Left cardiac atrium (tissue), 4 donors: ENCODE measurements at places on chromosomes 16 and 17.

DNA sequence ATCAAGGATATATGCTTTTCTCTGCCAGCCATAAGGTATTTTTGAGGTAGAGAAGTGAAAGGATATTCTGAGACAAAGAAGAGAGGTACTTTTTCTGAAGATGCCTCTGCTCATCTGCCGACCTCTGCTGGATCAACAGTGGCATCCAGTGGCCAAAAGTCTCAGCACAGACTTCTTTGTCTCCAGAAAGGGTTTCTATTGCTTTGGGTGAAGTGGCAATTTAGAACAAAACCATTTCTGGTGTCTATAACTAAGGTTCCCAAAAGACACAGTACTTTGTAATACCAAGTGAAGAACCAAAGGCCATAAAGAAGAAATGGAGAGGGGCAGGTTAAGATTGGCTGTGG, 155.2 kb upstream of the C17orf78 start:
- DNase-seq: no peak

DNA sequence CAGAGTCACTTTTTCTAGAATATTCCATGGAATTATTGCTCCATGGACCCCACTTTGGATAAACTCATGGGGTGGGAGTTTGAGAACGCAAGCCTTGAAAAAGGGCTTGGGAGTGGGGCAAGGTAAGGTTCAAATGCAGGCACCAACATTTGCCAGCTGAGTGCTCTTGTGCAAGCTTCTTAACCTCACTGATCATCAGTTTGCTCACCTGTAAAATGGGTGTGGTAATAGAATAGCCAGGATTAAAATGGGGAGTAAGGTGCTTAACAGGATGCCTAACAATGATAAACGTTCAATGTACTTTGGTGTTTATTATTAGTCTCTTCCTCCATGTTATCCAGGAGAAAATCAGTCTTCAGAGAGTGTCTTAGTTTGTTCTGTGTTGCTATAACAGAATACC, 39.0 kb downstream of the CACNG5 start:
- no peak for DNase-seq

GRCh38 chr17:17970699-17971430, 1.3 kb downstream of the TOM1L2 start:
- no peak for DNase-seq

DNA sequence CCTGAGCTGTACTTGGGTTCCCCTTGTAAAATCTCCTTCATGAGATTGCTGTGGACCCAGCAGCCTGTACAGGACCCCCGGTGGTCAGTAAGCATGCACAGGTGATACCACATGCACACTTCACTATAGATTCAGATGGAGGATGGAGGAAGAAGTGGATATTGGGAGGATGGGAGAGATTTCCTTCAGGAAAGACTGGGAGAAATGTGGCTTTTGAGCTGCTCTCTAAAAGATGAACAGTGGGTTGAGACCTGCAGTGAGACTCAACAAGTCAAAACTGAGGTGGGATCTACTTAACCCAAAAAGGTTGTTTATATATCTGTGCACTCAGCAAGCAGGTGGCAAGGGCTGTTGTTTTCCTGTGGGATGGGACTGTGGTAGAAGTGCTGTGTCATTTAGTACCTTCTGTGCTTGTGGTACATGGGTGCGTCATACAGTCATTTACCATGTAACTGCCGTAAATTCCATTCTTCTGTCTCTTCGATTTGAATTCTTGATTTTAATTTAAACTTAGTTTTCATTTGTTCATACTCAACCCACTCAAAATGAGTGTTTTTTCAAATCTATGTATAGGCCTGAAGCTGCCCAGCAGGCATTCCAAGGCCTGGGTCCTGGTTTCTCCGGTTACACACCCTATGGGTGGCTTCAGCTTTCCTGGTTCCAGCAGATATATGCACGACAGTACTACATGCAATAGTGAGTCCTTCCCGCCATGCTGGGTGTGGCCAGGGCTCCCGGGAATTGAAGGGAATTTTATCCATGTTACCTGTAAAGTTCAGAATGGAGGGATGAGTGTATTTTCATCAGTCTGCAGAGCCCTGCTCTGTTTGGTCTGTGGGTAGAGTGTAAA, 6.9 kb downstream of the HERPUD1 start:
- no peak for DNase-seq

- peak; percentile 56 for DNase-seq
These were observed 77.0 kb downstream of the MRC2 start for GRCh38 chr17:62704381-62704971.

- DNase-seq: no peak
These were observed 193.3 kb downstream of the IRX3 start for GRCh38 chr16:54093281-54093680.

- peak; percentile 40 for DNase-seq
These were observed 157.0 kb downstream of the CPPED1 start for GRCh38 chr16:12646490-12647274.

- DNase-seq: no peak
These were observed 2.9 kb downstream of the KRT39 start for GRCh38 chr17:40963838-40964237.

GRCh38 chr17:57619061-57619937, 125.8 kb downstream of the CCDC182 start:
- no peak for DNase-seq

DNA sequence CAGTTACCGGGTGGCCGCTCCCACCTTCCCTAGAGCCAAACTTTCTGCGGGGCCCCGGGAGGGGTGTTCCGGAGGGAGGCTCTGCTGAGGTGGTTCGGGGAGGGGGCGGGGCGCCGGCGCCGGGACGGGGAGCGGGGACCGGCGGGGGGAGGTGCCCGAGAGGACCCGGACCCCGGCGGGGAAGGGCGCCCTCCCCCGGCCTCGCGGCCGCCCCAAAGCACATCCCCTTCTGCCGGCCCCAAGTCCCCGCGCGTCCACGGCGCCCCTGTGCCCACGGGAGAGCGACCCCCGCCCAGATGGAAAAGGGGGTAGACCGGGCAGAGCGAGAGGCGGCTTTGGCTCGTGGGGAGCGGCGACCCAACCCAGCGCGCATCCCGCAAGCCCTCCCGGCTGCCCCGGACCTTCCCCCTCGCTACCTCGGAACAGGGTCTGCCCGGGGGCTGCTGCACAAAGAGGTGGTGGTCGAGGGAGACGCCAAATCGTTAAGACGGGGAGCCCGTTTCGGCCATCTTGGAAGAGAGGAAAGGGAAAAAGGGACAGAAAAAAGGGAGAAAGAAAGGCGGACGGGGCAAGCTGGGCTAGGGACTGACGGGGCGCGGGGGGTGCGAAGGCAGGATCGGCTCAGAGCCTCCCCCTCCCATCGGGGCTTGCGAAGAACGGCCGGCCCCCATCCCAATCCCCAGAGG, 530 bp downstream of the PCGF2 start:
- DNase-seq: peak; percentile 74

DNA sequence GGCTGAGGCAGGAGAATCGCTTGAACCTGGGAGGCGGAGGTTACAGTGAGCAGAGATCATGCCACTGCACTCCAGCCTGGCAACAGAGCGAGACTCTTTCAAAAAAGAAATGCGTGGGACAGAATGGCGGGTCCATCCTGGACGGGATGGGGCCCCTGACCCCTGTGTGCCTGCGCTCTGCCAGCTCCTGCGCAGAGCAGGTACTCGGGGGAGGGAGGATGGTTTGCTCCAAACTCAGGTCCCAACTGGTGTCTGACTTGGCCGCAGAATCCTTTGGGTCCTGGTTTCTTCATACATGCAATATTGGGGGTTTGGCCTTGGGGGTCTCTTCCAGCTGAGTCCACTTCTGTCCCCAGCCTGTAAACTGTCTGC, 10.4 kb downstream of the CHMP6 start:
- DNase-seq: no peak

DNA sequence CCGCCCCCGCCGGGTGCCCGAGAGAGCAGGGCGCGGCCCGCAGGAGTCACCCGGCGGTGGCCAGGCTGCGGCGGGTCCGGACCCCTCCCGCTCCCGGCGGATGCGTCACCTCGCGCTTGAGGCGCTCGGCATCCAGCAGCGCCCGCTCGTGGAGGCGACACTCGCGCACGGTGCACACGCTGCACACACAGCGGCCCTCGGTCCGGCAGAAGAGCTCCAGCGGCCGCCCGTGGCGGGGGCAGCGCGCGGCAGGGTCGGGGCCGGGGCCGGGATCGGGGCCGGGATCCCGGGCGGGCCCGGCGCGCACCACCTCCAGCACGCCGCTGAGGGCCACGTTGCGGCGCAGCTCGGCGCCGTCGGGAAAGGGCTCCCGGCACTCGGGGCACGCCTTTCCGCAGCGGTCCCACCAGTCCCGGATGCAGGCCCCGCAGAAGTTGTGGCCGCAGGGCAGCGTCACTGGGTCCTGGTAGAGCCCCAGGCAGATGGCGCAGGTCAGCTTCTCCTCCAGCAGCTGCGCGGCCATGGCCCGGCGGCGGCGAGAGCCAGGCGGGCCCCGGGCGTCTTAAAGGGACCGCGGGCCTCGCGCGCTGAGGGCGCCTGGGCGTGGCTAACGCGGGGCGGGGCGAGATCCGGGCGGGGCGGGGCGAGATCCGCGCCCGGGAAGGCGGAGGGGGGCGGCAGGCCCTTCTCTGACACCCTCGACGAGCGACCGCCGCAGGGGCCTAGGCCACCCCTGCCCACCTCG, at the start of gene TRIM65:
TSS of gene TRIM65 (minus strand) at position 537 of the 745 bp plus-strand sequence. CDS start at position 523, 14 bp downstream.
- DNase-seq: peak; percentile 92

DNA sequence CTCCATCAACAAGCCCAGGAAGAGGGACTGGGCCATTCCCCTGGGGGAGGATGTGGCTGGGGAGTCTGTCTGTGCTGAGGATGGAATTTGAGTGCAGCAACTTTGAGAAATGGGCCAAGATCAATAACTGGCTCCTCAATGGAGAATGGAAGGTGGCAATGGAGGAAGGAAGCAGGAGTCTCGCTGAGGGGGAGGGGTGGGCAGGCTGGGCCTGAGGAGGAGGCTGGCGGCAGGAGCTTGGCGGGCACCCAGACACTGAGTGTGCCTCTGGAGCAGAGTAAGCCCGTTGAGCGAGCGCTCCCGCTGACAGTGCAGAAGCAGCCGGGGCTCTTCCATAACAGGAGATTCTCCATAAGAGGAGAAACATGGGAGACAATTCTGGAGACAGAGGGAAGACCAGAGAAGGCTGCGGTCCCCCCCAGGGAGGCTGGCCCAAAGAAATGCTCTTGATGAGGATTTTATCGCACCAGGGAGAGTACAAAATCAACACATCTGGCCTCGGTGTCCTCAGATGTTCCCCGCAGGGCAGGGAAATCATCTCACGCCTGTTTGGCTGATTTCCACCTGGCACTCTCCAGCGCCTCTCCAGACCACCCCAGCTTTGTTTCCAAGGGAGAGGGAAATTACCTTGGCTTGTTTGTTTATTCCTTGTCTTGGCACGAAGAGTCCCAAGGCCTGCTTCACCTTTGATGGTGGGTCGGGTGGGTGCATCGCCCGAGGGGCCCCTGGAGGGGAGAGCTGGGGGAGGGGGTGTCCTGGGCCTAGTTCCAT, 2.8 kb upstream of the MMP15 start:
- peak; percentile 87 for DNase-seq

GRCh38 chr16:85557971-85558657, 55.0 kb upstream of the GSE1 start:
- DNase-seq: no peak

DNA sequence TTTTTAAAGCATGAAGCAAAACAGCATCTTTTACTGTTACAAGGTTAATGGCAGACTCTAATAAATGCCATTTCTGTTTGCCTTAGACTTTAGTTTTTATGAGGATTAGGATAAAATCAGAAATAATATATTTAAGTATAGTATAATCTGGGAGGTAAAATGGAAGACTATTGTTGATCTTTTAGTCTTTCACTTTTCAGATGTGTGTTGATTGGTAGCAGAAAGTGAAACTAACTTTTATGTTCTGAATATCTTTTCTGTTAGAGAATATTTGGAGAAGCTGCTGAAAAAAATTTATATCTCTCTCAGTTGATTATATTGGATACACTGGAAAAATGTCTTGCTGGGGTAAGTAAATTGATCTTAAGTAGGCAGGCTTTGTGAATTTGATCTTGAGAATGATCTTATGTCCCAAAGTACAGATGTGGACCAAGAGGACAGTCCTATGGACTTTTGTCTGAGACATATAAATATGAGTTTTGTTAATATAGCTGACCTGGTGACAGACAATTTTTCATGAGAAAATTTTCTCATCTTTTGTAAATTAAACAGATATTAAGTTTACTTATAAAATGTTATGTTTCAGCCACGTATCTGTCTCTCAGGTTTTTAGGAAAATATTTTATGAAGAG, 64.1 kb downstream of the NF1 start:
- DNase-seq: no peak

GRCh38 chr16:77190190-77190477, 856 bp upstream of the MON1B start:
- no peak for DNase-seq

GRCh38 chr17:3576970-3577369, 19.4 kb upstream of the TRPV3 start:
- DNase-seq: no peak

GRCh38 chr16:14585287-14585686, 44.8 kb downstream of the PARN start:
- DNase-seq: no peak

DNA sequence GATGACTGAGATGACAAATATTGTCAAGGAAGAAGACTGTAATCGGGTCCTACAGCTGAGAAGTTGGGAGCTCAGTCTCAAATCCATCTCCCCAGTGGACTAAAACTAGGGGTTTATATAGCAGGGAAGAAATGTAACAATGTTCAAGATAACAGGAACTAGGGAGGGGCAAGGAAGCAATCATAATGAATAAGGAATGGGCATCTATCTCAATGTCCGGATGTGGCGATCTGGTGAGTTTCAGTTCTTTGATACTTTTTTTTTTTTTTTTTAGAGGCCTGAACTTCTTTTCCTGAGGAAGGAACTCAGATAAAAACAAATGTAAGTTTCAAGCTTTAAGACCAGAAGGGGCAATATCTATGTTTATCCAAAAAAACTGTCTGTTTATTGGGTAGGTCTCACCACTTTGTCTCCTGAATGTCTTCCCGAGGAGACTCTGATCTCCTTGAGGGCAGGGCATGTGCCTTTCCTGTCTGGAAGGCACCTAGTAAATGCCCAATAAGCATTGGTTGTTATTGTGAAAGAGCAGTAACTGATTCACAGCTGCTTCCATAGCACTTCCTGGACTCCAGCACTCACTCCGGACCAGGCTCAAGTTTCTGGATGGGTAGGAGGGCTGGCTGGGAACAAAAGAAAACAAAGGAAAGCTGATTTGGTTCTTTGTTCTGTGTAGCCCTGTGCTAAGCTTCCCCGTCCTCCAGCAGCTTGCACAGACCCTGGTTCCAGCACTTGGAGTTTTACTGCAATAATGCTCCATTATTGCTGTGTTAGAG, 51.9 kb downstream of the MEOX1 start:
- DNase-seq: no peak

GRCh38 chr16:87595712-87596111, 6.6 kb upstream of the JPH3 start:
- DNase-seq: no peak
